ENCODE measurements at places on chromosomes 1 and 21. TPM values are rescaled to one million over a fixed set of nuclear protein-coding genes. Genes with fewer than 3 reads are reported as not detected.
A peak's percentile ranks its signal among the peaks of the same experiment; 100 is the strongest.

The DNASE2B gene
- not detected for total RNA-seq

The C21orf91 gene
- 10.9 TPM for total RNA-seq

The SELL gene
- 0.15 TPM for total RNA-seq

DNA sequence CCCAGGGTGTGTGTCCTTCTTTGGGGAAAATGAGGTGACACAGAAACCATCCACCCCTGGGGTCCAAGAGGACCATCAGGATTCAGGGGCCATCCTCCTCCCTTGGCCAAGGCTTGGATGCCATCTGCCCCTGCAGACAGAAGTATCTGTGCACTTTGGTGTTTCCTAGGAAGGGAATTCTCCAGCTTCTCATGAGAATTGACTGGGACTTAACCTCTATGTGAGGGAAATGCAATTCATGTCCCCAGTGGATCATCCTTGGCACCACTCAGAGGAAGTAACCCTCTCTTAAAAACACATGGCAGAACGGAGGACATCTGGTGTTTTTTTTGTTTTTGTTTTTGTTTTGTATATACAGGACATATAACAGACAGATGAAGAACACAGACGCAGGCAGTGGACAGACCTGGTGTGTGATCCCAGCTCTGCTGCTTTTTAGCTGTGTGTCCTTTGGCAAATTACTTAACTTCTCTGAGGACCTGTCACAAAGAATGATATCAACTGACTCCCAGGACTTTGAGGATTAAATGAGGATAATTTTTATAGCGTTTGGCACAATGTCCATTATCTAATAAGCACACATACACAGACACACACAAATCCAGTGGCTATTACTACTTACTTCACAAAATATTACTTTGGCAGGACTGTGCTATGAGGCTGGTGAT lies 3.8 kb downstream of the TNN start:
- DNase-seq, result no peak

DNA sequence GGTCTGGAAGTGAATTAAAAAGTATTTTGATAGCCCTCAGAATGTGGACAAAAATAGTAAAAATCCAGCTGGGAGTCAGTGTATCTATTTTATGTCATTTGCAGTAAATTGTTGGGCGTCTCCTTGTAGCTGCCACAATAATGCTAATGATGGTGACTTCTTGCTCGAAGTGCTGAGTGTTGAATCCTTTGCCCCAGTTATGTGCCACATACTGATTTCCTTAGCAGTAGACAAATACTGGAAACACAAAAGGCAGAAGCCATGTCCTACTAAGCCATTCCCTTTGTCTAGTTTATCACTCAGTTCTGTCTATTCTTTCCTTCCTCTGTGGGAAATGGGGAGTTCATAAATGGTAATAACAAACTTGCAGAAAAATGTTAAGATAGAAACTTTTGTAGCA lies 70.7 kb upstream of the CXADR start:
- no peak for DNase-seq

- DNase-seq, result no peak
These were observed 970.7 kb downstream of the KCNT2 start for GRCh38 chr1:195637539-195637938.

DNA sequence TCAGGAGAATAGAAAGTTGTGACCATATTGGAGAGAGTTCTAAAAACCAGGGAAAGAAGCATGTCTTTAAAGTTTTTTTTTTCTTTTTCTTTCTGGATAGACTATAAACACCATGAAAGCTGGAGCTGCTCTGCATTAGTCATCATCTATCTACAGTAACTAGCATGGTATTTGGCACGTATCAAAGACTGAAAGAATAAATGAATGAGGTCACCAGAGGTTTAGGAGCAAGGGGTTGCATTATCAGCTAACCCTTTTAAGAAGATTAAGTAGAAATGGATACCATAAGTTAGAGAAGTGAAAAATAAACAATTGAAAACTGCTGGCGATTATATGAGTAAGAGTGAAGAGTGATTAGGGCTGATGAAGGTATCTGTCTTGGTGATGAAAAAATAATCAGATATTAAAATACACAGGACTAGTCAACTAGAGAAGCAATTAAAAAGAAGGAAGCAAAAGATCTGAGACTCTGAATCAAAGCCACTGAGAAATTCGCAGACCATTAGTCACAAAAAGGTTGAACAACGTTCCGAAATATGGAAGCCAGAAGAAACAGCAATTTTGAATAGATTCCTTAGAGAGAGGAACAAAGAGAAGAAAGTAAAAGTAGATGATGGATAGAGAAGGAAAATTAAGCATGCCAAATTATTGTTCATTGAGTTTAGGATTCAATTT lies 536.4 kb downstream of the DPYD start:
- DNase-seq, result peak; percentile 92

DNA sequence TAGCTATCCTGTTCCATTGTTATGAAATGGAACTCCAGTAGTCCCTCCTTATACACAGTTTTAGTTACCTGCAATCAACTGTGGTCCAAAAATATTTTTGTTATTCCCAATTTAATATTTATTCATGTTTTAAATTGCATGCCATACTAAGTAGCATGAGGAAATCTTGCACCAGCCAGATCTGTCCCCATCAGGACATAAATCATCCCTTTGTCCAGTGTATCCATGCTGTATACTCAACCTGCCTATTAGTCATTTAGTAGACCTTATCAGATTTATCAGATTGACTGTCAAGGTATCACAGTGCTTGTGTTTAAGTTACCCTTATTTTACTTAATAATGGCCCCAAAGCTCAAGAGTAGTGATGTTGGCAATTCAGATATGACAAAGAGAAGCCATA lies 207.9 kb upstream of the DMRTA2 start:
- DNase-seq, result peak; percentile 24

- DNase-seq, result no peak
These were observed 58.9 kb upstream of the ARTN start for GRCh38 chr1:43874716-43875115.

DNA sequence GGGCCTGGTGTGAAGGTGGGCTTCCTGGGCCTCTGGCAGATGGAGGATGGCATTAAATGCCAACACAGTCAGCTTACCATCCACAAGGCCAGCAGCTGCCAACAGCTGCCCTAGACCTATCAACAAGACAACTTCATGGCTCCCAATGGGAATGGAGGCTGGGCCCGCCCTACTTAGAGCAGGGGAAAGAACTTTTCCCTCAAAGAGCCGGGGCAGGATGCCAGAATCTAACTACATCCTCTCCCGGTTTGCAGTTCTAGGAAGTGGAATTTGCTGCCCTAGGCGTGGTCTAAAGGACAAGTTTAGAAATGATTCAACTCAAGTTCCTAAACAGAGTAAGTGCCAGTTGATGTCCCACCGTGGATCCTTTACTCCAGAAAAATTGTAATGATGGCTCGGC lies 13.1 kb downstream of the ICMT start:
- peak; percentile 49 for DNase-seq

DNA sequence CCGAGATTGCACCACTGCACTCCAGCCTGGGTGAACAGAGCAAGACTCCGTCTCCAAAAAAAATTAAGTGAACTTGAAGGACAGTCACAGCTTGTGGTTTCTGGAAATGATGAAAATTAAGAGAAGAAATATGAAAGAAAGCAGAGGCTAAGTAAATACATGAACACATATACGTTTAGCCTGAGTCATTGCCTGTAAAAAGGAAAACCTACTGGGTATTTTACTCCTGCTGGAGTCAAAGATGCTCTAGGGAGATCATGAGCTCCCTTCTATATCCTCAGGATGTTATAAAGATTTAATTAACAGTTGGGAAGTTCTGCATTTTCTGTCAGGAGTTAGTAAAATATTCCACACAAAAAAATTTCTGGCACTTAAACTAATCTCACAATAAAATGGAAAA lies 43.5 kb upstream of the TTC39A start:
- DNase-seq, result no peak

GRCh38 chr1:156924478-156925153 lies 4.2 kb downstream of the LRRC71 start:
- no peak for DNase-seq

DNA sequence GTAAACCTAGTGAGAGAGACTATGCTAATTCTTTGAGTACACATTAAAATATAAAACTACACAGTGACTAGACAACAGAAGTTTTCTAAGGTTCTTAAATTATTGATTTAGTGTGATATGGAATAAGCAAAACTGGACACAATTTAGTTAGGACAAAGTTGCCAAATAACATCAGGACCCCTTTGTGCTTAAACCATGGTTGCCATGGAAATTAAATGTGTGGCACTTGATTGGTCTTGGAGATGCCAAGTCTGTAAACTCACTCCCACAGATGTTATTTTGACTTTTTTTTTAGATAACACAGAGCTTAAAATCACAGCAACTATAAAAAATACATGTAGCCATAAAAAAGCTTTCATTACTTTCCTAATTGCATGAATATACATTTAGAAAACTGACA lies 234.6 kb downstream of the BRINP3 start:
- no peak for DNase-seq

GRCh38 chr1:41103766-41104165 lies 82.2 kb upstream of the SLFNL1 start:
- DNase-seq, result no peak
